ENCODE measurements at places on chromosomes 6 and 20. TPM values are rescaled to one million over a fixed set of nuclear protein-coding genes. Genes with fewer than 3 reads are reported as not detected.
A peak's percentile ranks its signal among the peaks of the same experiment; 100 is the strongest.

GRCh38 chr20:11890331-11891076 is 27.2 kb upstream of the BTBD3 start:
- peak; percentile 82 for DNase-seq

GRCh38 chr20:25220021-25220730 is 24.7 kb downstream of the ENTPD6 start:
- DNase-seq: no peak

DNA sequence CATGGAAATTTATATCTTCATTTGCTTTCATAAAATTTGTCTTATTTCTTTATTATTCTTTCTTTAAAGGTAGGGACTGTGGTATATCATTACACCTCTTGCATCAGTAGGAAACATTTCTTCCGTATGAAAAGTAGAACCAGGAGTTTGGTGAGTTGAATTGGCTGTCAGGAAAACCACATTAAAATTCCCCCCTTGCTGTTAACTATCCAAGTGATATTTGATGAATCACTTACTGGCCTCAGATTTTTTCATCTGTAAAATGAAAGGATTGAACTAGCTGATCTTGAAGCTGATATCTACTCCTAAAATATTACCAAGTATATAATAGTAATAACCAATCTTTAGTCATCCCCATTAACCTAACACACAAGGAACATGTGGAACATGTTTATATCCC is 460.9 kb downstream of the GJA1 start:
- peak; percentile 35 for DNase-seq

- DNase-seq: no peak
Observed at GRCh38 chr6:1091900-1092299, 220.0 kb upstream of the FOXQ1 start.

DNA sequence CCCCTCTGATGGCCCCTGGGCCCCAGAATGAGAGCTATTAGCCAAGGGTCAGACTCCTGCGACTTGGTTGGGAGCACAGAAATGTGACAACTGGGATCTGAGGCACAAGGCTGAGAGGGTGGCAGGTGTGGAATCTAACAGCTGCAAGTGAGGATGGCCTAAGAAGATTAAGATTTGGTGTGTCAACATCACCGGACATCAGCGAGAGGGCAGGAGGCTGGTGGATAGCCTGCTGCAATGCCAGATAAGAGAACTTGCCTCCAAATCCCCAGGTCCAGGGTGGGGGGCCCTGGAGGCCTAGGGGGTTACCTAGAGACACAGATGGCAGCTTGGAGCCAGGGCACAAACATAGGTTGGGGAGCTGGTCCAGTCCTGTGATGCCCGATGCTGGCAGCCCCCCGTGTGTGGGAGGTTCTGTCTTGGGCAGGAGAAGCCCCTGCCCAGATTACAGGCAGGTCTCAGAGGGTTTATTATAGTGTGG is 155.8 kb downstream of the GRM4 start:
- no peak for DNase-seq

- DNase-seq: no peak
Observed at GRCh38 chr20:13995841-13996240, 525 bp downstream of the MACROD2 start.

DNA sequence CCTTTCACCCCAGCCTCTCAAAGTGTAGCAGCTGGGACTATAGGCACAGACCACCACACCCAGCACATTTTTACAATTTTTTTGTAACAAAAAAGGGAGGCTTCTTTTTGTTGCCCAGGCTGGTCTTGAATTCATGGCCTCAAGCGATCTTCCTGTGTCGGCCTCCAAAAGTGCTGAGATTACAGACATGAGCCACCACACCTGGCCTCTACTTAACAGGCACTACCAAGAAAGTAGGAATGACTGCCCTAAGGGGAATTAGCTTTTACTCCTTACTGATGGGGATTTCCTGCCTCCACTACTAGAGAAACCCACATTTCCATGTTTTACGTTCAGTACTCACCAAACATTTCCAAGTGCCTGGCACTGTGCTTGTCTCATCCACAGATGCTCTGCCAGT is 109.6 kb downstream of the CARMIL1 start:
- no peak for DNase-seq

GRCh38 chr20:25054995-25055629 is 2.8 kb downstream of the ACSS1 start:
- DNase-seq: peak; percentile 47

GRCh38 chr20:59753836-59754235 is 149.5 kb downstream of the PHACTR3 start:
- no peak for DNase-seq

DNA sequence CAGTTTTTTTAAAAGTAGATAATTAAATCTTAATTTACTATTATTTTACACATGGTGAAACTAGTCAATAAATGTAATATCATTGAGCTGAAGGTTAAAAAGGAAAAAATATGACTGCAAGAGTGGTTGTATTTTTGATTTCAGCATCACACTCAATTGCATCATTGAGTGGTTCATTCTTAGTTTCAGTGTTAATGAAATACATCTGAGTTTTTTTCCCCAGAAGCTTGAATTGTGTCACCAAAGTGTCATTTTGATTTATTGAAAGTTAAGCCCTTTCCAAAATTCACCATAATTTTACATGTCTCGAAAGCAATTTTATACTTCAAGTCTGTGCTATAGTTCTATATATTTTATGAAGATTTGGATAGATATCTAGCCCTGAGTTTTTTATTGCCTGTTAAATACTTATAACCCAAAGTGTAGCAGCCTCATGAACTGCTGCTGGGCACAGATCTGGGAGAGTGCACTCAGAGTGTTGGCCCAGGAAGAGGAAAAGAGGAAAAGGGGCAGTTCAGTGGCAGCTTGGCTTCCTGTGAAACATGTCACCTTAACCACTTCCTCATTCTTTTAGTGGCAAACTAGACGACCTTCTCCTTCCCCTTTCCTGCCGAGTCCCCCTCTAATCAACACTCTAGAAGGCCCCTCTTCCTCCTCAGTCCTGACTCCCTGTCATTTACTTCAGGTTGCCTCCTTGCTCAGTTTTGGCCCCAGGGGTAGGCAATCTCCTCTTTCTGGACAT is 140.7 kb downstream of the ESR1 start:
- peak; percentile 11 for DNase-seq

DNA sequence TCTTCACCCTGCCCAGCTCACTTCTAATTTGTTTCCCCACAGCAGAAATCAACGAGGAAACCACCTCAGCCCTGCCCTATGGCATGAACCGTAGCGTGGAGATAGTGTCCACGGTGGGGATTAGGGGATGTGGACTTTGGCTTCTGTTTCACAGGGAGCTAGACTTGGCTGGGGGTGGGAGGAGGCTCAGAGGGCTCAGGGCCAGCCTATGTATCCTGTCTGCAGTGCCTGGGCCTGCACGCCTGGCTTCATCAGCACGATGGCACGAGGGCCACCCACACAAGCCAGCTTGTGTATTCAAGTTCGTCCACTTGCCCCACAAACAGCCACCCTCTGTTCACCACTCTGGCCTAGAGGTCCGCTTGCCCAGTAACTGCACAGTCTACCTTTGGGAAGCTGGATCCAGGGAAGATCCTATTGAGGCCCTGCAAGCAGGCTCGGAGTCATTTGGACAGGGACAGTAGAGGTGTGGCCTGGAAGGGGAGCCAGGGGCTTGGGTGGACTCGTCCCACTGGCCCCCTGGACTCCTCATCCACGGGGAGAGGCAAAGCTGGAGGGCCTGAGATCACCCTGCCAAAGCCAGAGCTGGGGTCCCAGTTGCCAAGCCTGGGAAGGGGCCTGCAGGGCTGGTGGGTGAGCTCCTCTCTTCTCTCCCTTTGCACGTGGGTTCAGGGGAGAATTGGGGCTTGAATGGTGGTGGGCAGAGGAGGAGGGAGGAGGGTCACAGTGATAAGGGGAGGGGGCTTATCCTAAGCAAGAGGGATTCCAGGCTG is 38.0 kb upstream of the FAM83D start:
- DNase-seq: no peak

- DNase-seq: no peak
Observed at GRCh38 chr6:170293341-170294231, 2.7 kb upstream of the DLL1 start.

DNA sequence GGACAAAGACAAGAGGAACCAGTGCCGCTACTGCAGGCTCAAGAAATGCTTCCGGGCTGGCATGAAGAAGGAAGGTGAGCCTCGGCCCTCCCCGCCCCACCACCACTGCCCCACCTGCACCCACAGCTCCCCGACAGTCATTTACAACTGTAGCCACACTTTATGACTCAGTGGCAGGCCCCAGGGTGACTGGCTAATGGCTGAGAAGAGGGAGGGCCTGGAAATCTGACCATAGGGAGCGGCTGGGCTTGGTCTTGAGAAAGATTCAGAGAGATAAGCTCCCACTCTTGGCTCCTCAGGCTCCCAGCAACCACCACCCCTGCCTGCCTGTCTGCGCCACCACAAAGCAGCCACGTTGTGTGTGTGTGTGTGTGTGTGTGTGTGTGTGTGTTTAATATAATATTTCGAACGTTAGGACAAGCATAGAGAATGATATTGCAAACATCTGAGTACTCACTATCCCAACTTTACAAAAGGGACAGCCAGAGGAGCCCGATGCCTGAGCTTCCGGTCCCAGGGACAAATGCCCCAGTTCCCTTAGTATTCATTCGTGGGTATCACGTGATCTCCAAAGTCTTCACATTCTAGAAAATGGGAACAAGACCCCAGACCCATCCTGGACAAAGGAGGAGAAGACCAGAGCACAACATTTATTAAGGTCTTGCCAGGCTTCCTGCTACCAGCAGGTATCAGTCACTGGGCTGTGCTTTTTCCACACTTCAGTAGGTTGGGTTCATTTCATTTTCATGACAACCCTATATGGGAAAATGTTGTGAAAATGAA is 52.1 kb downstream of the HNF4A start:
- peak; percentile 75 for DNase-seq

DNA sequence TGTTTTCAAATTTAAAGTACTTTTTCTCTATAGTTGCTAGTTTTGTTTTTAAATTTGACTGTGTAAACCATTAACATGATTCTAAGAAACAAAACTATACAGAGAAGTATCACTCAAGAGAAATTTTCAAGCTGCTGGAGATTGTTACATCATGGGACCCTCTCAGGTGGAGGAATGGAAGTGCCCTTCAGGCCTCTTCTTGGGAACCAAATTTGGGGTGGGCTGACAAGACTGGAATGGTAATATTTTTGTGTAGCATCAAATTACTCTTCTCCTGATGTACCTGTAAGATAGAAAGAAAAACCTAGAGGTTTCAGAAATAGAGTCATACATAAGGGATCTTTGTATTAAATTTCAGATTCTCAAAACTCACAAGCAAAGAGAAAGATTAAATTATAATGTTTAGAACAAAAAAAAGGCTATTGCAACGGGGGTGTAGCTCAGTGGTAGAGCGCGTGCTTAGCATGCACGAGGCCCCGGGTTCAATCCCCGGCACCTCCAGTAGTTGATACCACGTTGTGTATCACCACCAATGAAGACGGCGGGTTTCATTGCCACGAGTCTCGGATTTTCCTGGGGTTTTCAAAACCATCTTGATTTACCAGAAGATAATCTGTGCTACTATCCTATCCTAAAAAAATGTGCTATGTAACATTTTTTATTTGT is 193.7 kb downstream of the GPX5 start:
- DNase-seq: peak; percentile 12

- DNase-seq: peak; percentile 87
Observed at GRCh38 chr6:90285611-90286381, 10.8 kb downstream of the BACH2 start.

DNA sequence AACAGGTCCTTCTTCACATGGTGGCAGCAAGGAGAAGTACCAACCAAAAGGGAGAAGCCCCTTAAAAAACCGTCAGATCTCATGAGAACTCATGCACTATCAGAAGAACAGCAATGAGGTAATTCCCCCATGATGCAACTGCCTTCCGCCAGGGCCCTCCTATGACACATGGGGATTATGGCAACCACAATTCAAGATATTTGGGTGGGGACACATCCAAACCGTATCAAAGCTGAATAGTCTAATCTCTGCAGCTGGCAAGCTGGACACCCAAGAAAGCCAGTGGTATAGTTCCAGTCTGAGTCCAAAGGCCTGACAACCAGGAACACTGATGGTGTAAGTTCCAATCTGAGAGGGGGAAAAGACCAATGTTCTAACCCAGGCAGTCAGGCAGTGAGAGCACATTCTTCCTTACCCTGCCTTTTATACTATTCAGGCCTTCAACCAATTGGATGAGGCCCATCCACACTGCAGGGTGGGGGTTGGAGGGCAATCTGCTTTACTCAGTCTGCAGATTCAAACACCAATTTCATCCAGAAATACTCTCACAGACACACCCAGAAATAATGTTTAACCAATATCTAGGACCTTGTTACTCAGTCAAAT is 17.9 kb upstream of the CNKSR3 start:
- no peak for DNase-seq

Gene OSTM1
- total RNA-seq: 165 TPM

Gene GHRH
- total RNA-seq: not detected

Gene ASIP
- total RNA-seq: not detected

Gene NKX2-4
- not detected for total RNA-seq
